Stimulated activated CD8-positive, alpha-beta memory T cell treated with anti-CD3 and anti-CD28 coated beads, Interleukin-2, amount 100 ng/mL, for 1 hour (primary cell): ENCODE measurements at places on chromosomes 5 and 9.

DNA sequence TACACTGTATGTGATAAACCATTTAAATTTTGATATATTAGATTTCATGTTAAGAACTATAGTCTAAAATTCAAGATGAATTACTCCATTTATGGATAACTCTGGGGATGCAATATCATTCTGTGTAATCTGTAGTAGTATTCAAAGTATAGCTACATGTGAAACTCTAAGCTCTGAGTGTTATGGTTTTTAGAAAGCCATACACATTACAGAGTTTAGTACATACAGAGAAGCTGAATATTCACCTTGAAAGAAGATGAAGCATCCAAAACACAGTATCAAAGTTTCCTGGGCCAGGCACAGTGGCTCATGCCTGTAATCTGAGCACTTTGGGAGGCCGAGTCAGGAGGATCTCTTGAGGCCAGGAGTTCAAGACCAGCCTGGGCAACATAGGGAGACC lies 25.0 kb downstream of the ABHD17B start:
- no peak for DNase-seq

DNA sequence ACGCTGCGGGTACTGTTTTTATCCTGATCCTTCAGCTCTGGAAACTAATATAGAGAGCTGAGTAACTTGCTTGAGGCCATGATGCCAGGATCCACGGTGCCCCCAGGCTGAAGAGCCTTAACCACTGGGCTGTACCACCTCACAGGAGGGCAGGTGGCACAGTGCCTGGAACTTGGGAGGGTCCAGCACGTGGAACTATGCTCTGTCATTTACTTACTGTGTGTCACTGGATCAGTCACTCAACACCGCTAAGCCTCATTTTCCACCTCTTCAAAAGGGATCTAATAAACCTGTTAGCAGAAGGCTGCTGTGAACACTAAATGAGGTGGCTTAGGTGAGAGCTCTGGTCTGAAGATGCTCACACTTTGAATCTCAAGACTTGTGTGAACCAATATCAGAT lies 29.6 kb downstream of the KCNIP1 start:
- no peak for DNase-seq

GRCh38 chr9:16652582-16652981 lies 217.9 kb downstream of the BNC2 start:
- DNase-seq, result no peak

GRCh38 chr5:114435220-114435481 lies 73.3 kb downstream of the KCNN2 start:
- DNase-seq, result no peak

DNA sequence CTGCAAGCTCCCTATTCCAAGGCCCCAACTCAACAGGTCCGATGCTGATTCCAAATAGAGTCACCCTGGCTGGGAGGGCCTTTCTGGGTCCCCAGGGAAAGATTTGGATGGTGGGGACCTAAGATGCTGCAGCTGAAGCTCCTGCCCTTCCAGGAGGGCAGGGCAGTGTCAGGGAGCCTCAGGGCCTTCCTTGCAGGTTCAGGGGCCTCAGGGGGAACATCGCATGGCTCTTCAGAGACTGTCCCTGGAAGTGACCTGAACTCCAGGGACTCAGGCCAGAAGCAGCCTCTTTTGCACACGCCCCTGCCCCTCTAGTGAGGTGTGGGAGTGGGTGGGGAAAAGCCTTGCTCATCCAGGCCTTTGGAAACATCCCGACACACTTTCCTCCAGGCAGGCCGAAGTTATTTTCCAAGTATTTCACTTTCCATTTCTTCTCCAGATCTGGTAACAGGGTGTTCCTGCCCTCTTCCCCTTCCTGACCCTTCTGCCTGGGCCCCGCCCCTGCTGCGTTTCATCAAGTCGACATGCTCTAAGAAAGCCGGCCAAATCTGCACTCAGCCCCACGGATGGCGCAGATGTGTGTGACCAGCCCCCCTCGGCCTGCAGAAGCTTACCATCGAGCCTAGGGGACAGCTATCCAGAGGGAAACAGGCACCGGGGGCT lies 159.5 kb downstream of the FGF18 start:
- DNase-seq, result no peak

- no peak for DNase-seq
These were observed 168.0 kb upstream of the ZNF618 start for GRCh38 chr9:113707953-113708695.

- no peak for DNase-seq
These were observed 113.8 kb upstream of the SPRY4 start for GRCh38 chr5:142438573-142438972.

DNA sequence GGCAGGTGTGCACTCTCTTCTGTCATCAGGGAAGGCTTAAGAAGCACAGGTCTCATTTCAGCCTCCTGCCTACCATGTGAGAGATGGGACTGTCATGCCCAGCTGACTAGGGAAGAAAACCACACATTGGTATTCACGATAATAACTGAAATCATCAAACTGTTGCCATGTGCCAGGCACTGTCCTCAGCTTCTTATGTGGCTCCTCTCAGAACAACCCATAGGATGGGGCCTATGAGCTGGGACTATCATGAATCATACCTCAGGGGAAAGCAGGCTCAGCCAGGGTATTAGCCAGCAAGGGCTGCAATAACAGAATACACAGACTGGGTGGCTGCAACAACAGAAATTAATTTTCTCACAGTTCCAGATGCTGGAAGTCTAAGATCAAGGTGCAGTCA lies 3.3 kb downstream of the AFAP1L1 start:
- no peak for DNase-seq

- DNase-seq, result no peak
These were observed 45.0 kb upstream of the RAPGEF1 start for GRCh38 chr9:131784748-131785501.

- DNase-seq, result no peak
These were observed 57.1 kb upstream of the GOLPH3 start for GRCh38 chr5:32231241-32231640.

GRCh38 chr5:151212406-151212798 lies 11.5 kb downstream of the CCDC69 start:
- no peak for DNase-seq

DNA sequence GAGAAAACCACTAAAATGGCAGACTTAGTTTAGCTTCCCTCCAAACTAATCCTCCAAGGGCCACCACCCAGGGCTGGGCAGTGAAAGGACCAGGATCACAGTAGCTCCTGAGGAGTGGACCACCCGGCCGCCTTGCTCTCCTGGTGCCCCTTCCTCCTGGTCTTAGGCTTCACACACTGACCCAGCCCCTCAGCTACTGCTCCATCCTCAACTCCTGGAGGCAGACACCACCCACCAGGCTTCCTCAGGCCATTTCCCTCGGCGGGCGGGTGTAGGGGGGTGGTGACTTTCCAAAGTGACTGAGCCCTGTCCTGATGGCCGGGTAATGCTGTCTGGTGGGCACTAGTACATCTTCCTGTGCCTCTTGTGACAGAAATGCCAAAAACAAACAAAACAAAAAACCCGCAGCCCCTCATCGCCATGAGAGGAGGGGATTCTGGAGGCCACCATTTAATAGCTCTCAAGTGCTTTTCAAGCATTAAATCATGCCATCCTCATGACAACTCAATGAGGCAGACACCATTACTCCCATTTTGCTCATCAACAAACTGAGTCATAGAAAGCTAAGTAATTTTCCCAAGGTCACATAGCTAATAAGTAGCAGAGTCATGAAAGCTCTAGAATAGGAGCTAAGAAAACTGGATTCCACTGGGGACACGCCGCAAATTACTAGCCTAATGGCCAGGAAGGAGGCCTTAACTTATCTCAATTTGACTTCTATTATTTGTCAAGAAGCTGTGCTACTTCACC lies 91.3 kb upstream of the LRRTM2 start:
- DNase-seq, result no peak

DNA sequence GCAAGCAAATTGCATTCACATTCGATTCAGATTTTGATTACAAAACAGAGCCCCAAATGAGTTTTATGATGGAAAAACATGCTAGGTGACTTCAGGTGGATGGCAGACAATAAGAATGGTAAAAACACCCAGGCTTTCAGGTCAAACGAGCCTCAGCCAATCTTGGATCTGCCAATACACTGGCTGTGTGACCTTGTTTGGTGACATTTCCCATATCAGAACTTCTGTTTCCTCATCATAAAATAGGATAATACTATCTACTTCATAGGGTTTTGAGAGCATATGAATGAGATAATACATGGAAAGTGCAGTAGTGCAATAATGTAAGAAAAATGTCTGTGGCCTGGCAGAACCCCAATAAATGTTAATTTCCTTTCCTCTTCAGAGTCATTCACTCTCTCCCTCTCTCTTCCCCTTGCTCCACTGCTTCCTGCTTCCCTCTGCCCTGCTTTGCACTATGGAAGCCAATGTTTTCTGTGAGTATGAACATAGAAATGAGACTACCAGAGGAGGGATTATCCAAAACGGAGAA lies 54.7 kb downstream of the SH3RF2 start:
- DNase-seq, result no peak

- DNase-seq, result no peak
These were observed 715 bp downstream of the LCN8 start for GRCh38 chr9:136757328-136757727.

DNA sequence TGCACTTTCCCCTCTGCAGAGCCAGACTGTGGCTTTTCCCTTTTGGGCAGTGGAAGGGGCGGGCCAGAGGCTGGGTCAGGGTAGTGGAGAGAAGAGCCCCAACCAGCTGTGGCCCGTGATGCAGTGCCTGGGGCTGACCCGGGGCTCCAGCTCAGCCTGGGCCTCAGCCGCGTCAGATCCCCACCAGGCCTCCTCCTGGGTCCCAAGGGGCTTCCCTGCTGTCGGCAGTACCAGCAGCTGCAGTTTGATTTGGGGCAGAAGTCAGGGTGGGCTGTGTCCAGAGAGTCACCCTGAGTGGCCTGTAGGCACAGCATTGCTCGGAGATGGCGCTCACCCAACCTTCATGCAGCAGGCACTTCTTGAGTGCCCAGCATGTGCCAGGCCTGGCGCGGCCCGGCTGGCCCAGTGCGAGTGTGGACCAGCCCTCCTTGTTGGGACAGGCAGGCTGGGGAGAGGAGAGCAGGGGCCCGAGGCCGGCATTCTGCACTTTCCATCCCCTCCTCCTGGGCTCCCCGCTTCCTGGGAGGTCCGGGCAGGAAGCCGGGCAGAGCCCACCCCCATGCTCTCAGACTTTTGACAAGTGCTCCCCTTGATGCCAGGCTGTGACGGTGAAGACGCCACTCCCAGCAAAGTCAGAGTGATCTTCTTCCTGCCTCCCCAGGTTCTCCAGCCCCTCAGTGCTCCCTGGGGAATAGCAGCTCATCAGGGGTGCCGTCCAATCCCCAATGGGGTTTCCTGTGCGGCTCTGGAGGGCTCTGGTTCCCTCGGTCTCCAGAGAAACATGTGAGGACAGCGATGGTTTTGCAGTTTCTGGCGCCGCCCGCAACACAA lies 88.3 kb upstream of the COL5A1 start:
- DNase-seq, result no peak

DNA sequence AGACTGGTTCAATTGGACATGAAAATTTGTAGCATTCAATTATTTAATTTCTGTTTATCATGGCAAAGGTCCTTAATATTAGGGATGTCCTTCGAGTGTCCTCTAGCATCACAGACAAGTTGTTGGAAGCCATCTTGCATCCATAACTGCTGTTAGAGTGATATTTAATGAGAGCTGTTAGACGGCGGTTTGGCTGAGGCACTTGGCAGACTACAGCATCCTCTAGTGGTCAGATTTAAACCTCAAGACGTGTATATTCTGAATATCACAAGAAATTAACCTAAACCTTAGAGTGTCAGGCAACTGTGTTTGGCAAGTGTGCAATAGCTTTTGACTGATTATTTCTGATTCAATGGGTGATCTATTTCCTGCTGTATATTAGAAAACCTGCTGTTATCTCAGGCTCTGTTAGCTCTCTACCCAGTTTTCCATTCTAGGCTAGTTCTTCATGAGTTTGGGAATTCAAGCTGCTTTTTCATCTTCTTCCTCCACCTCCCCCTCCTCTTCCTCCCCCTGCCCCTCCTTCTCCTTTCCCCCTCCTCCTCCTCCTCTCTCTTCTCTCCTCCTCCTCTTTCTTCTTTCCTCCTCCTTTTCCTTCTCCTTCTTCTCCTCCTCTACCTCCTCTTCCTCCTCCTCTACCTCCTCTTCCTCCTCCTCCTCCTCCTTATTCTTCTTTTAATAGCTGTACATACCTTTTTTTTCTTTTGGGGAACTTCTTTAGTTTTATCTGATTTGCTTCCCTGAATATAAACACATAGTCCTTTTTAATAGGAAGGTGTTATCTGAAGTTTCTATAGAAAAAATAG lies 8.6 kb downstream of the SPINK1 start:
- DNase-seq, result no peak

DNA sequence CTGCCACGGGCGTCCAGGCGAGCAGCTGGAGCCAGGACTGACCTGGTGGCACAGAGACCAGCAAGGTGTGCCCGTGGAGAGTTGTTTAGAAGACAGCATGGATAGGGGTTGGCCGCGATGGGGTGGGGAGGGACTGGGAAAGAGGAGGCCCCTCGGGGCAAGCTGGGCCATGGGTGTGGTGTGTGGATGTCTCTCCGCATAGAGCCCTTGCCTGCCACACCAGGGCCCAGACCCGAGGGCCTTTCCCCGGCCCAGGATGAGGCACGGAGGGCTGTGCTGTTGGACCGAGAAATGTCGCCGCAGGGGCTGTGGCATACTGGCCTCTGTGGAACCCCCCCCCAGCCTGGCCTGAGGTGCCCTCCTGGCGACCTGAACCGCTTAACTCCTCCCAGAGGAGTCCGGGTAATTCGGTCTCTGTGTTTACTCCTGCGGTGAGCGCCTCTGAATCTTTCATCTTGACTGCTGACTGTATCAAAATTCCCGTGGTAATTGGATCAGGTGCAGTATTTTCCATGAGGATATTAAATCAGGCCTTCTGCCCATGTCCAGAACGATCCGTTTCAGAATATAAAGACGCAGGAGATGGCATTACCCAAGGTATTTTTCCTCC lies 22.5 kb upstream of the LAMC3 start:
- DNase-seq, result no peak

DNA sequence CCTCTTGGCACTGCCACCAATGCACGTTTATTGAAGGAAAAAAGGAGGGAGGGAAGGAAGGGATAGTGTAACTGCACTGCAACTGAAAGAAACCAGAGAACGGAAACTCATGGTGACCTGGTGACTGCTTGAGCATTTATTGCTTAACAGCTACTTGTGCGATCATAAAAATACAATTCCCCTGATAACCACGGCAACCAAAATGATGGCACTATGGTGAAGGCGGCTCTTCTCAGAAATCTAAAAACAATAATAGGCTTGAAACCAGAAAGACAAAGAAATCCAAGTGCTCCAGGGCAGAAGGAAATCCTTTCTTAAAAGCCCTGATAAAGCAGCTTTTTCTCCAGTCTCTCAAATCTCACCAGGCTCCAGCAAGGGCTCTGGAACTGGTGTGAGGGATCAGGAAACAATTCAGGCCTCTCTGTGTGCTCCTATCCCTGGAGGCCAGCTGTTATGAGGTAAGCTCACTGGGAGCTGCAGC lies 1.9 kb downstream of the FBXO10 start:
- no peak for DNase-seq

DNA sequence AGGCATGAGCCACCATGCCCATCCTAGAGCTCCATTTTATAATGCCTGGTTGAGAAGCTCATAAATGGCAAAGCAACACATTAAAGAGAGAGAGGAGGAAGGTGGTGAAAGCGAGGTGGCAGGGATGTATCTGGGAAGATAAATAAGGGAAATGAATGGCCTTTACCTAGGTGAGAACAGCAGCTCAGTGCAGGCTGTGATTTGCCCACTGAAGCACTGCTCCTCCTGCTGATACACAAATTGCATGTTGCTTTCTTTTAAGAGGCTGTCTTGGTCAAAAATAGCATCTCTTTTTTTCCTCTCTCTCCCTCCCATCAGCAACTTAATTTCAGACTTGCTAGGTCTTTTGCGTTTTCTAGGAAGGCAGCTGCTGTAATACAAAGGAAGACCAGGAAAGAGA lies 258.9 kb downstream of the FAM114A2 start:
- no peak for DNase-seq

GRCh38 chr5:157217289-157218024 lies 36.8 kb downstream of the ITK start:
- DNase-seq, result no peak
